CD4-positive, alpha-beta T cell treated with Interleukin-10 for 1 hour (primary cell): ENCODE measurements at places on chromosomes 6 and 20.

DNA sequence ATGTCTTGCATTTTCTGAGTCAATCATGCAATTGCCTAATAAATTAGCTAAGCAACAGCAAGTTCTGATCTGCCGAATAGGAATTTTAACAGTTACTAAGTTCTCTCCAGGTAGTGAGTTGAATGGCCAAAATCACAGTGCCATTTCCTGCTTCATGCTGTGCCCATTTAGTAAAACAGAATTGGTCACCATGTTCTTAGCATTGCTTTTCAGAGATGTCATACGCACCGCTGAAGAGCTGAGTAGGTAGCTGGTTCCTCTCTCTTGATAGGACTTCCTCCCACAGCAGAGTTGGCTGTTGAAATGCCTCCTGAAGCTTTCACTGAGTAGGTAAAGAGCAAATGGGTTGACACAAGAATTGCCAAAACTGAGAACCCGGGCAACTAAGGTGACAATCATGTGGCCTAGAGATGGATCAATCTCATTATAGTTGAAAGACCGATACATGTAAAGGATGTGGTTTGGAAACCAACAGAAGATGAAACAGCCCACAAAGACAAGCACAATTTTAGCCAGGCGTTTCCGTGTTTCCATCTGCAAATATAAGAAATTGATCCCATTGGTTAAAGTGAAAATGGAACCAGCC, 57.1 kb upstream of the GJE1 start:
- DNase-seq: peak; percentile 15

DNA sequence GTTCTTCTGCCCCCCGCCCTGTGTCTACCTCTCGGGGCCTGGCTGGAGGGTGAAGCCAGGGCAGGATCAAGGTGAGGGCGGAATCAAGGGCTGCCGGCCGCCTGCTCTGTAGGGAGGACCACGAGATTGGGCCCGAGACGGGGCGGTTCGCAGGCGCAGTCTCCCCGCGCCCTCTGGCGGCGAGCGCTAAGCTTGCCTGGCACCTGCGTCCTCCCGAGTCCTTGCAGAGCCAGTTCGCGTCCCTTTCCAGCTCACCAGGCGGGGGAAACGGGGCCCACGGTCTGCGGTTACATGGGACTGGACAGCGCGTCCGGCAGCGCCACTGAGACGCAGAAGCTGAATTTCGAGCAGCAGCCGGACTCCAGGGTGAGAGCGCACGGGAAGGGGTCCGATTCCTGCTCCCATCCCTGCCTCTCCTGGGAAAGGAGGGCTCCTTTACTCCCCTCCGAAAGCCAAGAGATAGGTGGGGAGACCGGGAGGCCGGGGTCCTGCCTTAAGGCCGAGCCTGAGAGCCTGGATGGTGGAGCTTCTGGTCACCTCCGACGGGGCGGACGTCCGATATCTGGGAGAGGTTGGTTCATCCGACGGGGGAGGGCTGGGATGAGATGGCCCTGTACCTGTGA, 3.6 kb upstream of the MATN4 start:
- peak; percentile 52 for DNase-seq

- no peak for DNase-seq
These were observed 130.0 kb downstream of the SCP2D1 start for GRCh38 chr20:18943542-18943941.

- no peak for DNase-seq
These were observed 85.3 kb upstream of the SCP2D1 start for GRCh38 chr20:18728165-18728869.

DNA sequence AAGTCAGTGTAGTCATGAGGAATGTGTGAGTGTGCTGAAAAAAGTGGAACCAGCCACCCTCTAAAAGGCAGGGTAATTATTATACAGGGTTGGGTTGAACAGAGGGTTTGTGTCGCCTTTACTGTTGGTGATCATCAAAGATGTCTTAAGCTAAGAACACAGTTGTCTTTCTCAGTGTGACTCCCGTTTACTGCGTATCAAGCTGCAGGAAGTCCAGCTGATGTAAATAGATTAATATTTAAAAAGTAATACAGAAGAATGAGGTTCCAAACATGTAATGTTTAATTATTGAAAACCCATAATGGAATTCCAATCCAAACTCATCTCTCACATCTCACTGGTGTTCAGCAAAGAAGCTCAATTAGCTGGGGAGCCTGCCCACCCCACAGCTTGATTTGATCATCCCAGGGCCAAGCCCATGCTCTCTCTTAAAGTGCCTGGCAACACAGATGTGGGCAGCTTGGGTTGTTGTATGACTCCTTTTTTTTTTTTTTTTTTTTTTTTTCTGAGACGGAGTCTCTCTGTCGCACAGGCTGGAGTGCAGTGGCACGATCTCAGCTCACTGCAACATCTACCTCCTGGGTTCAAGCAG, 127.5 kb downstream of the SOBP start:
- DNase-seq: no peak
